ENCODE measurements at places on chromosomes 2 and 18.

- peak; percentile 95 for DNase-seq
These were observed 153.7 kb upstream of the SERTAD2 start for GRCh38 chr2:64807417-64807816.

- no peak for DNase-seq
These were observed 23.2 kb upstream of the ACVR1 start for GRCh38 chr2:157899125-157899839.

- no peak for DNase-seq
These were observed 125.6 kb downstream of the CACNB4 start for GRCh38 chr2:151973013-151973900.

GRCh38 chr2:219106251-219106650 is 45.5 kb upstream of the IHH start:
- DNase-seq: no peak

DNA sequence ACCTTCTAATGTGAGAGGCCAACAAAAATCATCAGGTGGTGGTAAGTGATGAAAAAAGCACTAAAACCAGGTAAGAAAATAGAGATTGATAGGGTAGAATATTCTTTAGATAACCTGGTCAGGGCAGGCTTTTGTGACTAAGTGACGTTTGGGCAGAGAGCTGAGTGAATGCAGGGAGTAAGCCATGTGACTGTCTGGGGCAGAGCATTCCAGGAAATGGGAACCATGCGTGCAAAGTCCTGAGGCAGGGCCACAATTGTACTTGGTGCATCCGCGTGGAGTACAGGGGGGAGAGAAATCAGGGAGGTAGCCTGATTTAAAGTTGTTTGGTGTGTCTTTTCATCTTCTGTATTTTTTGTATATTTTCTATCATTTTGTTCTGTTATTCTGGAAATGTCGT is 102.5 kb downstream of the LYPD6B start:
- DNase-seq: no peak

- DNase-seq: peak; percentile 82
These were observed 56.9 kb downstream of the COL4A4 start for GRCh38 chr2:227106845-227107759.

- peak; percentile 87 for DNase-seq
These were observed 25.7 kb downstream of the ADI1 start for GRCh38 chr2:3493615-3494007.

DNA sequence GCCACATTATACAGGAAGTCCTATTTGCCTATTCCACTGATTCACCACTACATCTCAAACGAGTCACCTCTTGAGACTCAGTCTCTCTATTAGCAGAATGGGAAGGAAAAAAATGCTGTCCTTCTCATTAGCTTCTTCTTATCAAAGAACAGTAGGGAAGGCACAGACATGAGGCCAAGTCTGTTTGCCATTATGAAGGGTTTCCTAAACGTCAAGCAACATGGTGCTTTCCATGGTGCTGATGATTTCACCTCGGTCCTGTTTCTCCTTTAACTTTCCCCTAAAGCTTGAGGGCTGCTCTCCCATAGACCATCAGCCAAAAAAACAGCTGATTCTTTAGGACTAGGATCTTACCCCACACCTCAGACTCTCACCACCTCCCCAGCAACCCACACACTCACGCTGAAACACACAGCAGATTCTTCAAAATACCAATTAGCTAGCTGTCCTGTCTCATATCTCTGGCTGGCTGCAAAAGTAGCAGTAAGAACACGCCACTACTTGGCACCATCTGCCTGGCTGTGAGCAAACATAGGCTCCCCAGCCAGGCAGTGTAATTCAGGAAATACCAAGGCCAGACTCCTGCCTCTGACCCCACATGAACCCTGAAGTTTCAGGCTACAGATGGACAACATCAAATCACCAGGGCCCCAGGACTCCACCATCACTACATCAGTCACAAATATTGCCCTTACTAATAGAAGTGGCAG is 30.5 kb downstream of the GALNT14 start:
- DNase-seq: peak; percentile 2

- DNase-seq: no peak
These were observed 159.0 kb upstream of the HAAO start for GRCh38 chr2:42951263-42951938.

DNA sequence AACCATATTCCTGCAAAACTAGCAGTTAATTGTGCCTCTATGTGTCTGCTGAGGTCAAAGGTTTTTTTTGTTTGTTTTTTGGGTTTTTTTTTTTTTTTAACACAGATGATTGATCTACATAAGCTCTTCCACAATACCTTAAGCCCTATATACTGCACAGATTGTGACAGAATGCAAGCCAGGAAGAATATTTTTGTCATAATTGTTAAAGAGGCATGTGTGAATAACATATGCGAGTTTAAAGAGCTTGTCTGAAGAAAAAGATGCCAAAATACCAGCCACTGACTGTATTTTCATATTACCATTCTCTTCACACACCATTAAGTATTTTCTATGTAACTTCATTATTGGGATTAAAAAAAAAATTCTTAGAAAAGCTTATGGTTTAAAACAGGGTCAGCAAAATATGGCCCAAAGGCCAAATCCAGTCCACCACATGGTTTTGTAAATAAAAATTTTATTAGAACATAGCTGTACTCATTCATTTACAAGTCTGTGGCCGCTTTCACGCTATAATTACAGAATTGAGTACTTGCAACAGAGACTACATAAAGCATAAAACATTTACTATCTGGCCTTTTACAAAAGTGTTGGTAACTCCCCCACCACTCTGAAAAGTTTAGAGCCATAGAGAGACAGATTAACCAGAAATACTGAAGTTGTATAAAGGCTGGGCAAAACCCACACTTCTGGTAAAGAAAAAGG is 89.9 kb downstream of the TRIP12 start:
- no peak for DNase-seq
